ENCODE measurements at places on chromosomes 12 and 14.
A peak's percentile ranks its signal among the peaks of the same experiment; 100 is the strongest.

DNA sequence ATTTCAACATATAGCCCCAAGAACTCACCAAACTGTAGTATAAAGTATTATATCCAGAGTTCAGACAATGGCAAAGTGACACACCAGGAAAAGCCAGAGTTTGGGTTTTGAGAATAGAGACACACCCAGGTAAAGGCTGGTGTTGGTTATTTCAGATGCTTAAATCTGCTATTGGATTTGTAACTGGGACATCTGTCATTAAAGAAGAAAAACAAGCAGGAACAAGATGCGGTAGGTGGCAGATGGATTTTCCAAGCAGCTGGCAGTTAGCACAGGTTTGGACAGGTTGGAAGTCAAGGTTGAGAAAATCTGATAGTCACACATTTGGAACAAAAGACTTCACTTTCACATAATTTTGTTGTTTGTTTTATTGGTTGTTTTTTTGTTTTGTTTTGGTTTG, 14.4 kb upstream of the CDK17 start:
- H3K36me3 ChIP-seq: no peaks in the 10 kb centered on the region
- no peaks in the 10 kb centered on the region for H3K27me3 ChIP-seq
- H3K4me1 ChIP-seq: peaks cover 17% of the 10 kb centered on the region

- no peak overlapping the region for H3K27ac ChIP-seq
- no peaks in the 10 kb centered on the region for H3K36me3 ChIP-seq
- no peak overlapping the region for H3K4me3 ChIP-seq
- no peaks in the 10 kb centered on the region for H3K27me3 ChIP-seq
Observed at GRCh38 chr12:107586256-107586970, 99.2 kb upstream of the PWP1 start.

DNA sequence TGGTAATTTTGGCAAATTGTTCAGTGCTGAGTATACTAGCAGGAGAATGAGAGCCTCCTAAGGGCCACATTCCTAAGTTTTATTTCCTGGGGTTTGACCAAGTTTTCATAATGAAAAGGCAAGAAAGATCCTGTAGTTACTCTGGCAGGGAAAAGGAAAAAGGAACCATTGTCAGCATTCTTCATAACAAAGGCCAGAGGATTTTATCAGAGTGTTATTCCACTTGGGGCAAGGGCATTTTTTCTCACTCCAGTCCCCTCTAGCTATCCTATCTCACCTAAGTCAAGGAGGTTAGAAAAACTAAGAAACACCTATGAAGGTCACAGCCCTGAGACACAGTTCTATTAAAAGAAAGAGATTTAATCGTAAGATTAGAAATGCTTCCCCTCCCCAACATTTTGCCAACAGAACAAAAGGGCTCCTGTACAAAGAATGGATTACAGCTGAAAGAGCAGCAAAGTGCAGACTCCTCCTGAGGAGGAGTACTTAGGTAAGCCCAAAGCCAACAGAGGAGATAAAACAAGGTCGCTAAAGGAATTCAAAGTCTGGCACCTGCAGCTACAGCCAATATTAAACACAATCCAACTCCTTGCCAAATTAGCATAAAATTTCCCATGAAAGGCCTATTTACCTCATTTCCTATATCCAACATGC, 162.4 kb downstream of the GALC start:
- no peak overlapping the region for H3K27ac ChIP-seq
- H3K27me3 ChIP-seq: no peaks in the 10 kb centered on the region
- no peaks in the 10 kb centered on the region for H3K4me1 ChIP-seq
- DNase-seq: no peak
- H3K36me3 ChIP-seq: no peaks in the 10 kb centered on the region

- H3K4me1 ChIP-seq: peaks cover 51% of the 10 kb centered on the region
- H3K36me3 ChIP-seq: no peaks in the 10 kb centered on the region
- H3K4me3 ChIP-seq: no peak overlapping the region
Observed at GRCh38 chr14:32434880-32435279, 105.8 kb downstream of the AKAP6 start.

GRCh38 chr12:108423486-108423885, 84.4 kb upstream of the CMKLR1 start:
- H3K4me3 ChIP-seq: no peak overlapping the region
- no peaks in the 10 kb centered on the region for H3K4me1 ChIP-seq
- DNase-seq: no peak
- H3K27me3 ChIP-seq: no peaks in the 10 kb centered on the region
- H3K36me3 ChIP-seq: no peaks in the 10 kb centered on the region

DNA sequence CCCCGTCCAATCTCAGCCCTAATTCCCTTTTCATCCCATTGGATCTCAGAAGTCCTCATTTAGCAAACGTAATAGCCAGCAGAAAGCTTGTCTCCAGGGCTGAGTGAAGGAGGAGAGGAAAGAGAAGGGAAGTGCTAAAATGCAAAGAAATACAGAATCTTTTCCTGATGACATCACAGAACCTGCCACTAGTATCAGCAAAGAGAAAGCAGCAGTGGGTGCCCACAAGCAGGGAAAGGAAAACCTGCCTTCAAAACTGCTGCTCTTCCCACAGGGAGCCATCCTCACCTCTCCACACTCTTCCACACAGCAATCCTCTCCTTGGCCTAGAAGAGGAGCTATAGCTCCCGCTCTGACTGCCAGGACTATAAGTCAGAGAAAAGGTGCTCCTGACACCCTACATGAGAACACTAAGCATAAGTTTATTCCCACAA, 11.3 kb downstream of the MED13L start:
- no peaks in the 10 kb centered on the region for H3K36me3 ChIP-seq
- H3K4me3 ChIP-seq: no peak overlapping the region
- H3K27ac ChIP-seq: no peak overlapping the region
- H3K4me1 ChIP-seq: 0 out of 2 replicates have a peak, but pooled peaks cover 4% of the 10 kb centered on the region
- DNase-seq: no peak

- no peaks in the 10 kb centered on the region for H3K36me3 ChIP-seq
- peaks cover 9% of the 10 kb centered on the region for H3K4me1 ChIP-seq
- no peak overlapping the region for H3K27ac ChIP-seq
- DNase-seq: no peak
- H3K27me3 ChIP-seq: no peaks in the 10 kb centered on the region
Observed at GRCh38 chr12:9065607-9065856, 50.2 kb downstream of the A2M start.

GRCh38 chr14:35332517-35333263, 40.5 kb downstream of the PSMA6 start:
- DNase-seq: peak; percentile 14
- no peak overlapping the region for H3K4me3 ChIP-seq
- H3K27me3 ChIP-seq: no peaks in the 10 kb centered on the region
- no peak overlapping the region for H3K27ac ChIP-seq

DNA sequence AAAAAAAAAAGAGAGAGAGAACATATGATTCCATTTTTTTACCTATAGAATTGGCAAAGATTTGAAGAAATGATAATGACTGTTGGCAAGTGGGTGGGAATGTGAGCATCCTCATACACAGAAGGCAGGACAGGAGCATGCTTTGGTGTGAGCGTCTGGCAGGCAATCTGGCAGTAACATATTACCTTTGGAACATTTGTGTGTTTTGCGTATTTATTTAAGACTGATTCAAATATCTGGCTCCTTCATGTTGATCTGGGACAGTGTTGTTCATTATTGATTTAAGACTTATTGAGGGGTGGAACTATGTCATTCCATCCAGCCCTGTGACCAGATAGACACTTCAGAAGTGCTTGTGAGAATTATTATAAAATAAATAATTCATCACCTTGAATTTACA, 53.1 kb downstream of the PPP1R36 start:
- no peak for DNase-seq
- no peaks in the 10 kb centered on the region for H3K36me3 ChIP-seq
- no peak overlapping the region for H3K4me3 ChIP-seq
- no peaks in the 10 kb centered on the region for H3K27me3 ChIP-seq

- H3K27ac ChIP-seq: no peak overlapping the region
- no peaks in the 10 kb centered on the region for H3K36me3 ChIP-seq
- no peaks in the 10 kb centered on the region for H3K27me3 ChIP-seq
Observed at GRCh38 chr14:103257211-103257962, 76.7 kb upstream of the EIF5 start.

- no peak overlapping the region for H3K4me3 ChIP-seq
- H3K27ac ChIP-seq: no peak overlapping the region
- DNase-seq: no peak
- no peaks in the 10 kb centered on the region for H3K4me1 ChIP-seq
- H3K36me3 ChIP-seq: no peaks in the 10 kb centered on the region
Observed at GRCh38 chr12:127270193-127270592, 996.8 kb upstream of the TMEM132C start.

Measured in MM.1S (cell line).